ENCODE measurements at places on chromosomes 5 and 9.
A peak's percentile ranks its signal among the peaks of the same experiment; 100 is the strongest.

DNA sequence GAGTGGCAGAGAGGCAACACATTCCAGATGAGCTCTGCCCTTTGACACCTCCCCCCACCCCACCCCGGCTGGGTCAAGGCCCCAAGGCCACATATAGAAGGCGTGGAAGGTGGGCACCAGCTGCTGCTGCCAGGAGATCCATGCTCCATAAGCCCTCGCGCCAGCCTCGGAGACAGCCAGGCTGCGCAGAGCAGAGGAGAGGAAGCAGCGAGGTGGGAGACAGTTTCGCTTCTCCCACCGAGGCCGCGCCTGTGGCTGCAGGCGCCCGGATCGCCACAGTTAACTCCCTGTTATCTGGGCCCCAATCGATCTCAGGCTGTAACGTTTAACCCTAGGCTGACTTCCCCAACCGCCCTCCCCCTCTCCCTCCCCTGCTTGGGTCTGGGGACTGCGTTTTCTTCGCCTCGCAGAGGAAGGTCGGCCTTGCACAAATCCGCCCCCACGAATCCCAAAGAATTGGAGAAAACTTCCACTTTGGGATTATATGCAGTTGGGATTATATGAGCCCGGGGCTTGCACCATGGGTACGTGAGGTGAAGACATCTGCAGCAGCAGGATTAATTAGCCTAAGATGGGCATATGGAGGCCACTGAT is 1.1 kb upstream of the CXXC5 start:
- no peak for DNase-seq

- DNase-seq = peak; percentile 20
These were observed 1.5 kb downstream of the PIP5K1B start for GRCh38 chr9:68706363-68707201.

DNA sequence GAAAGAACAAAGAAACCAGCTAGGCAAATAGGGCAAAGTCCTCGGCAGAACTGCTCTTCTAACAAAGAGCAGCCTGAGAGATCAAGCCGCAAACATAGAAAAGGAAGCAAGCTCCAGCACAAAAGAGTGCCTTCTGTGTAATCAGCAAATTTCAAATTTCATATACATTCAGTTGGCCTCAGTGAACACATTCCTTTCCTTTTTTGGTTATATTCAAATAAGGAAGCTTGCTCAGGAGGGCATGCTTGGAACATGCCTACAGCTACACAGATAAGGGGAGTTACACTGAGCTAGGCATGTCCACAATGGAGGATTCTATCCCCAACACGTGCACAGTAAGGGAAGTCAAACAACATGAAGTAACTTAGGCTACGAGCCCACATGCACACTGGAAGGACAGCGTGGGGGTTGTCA is 23.4 kb downstream of the IL33 start:
- DNase-seq = no peak

- no peak for DNase-seq
These were observed 12.6 kb downstream of the HNRNPH1 start for GRCh38 chr5:179610903-179611265.

- no peak for DNase-seq
These were observed 244.7 kb downstream of the BNC2 start for GRCh38 chr9:16625811-16626210.

- no peak for DNase-seq
These were observed 19.0 kb downstream of the ATOX1 start for GRCh38 chr5:151739395-151739794.

- DNase-seq = no peak
These were observed 157.0 kb downstream of the GABBR2 start for GRCh38 chr9:98551511-98552286.

GRCh38 chr5:36881807-36882206 is 5.2 kb downstream of the NIPBL start:
- DNase-seq = no peak

- DNase-seq = no peak
These were observed 94.9 kb downstream of the PCDH1 start for GRCh38 chr5:141783005-141783946.

DNA sequence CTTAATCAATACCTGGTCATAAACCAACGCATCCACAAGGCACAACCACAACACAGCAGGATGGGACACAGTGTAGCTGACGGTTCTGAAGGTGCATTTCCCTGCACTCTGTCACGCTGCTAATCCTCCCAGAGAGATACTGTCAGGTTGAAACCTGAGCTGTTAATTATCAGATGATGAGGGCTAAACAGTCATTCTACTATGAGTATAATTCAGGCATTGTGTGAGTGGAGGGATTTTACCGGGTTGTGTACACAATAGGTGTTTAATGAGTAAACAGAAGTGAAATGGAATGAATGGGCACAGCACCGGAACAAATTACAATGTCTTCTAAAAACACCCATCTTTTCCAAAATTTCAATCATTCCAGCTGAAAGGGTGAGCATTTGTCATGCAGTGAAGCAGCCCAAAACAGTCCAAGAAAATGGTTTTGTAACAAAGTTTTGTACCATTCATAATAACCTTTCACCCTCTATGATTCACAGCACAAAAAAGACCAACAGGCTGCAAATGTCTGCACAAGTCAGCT is 71.5 kb downstream of the ABCA1 start:
- no peak for DNase-seq

GRCh38 chr5:118533156-118533555 is 455.2 kb downstream of the DTWD2 start:
- DNase-seq = no peak

DNA sequence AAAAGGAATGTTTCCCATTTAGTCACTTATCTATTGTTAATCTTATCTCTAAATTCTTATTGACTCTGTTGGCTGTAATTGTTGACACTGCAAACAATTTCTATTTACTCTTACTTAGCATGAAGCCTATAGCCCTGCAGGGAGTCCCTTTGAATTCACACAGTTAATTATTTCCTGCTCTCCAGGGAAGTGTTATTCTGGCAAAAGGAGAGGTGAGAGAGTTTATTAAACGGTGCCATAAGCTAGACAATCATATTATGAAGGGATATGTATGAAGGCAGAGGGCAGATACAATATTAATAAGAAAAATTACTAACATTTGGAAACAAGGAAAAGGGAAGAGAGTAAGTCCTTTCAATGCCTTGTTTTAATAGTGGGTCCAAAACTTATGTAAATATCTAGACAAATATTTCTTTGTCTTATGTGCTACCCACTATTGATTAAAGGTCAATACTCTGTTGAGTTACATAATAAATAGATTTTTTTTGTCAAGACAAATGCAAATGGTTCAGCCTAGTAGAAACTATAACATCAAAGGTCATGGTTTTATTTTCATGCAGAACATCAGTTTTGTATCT is 107.1 kb downstream of the CDH18 start:
- DNase-seq = no peak

DNA sequence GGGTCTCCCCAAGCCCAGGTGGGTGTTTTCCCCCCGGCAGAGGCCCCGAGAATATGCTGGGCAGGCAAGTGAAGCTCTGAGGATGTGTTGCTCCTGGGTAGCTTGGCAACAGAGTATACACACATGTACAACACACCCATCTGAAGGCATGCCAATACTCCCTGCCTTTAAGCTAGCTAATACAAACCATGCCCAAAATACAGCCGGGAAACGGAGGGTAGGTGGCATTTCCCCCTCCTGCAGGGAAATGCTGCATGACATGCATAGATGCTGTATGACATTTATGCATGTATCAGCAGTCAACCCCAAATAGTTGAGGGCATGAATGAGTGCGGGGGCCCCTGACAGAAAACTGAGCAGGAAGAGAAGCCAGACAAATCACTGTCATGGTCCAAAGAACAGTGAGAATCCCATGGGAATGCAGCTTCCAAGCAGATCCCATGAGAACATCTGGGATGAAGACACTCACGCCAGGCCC is 614.1 kb downstream of the EBF1 start:
- DNase-seq = no peak

GRCh38 chr5:160049099-160049498 is 40.2 kb downstream of the TTC1 start:
- DNase-seq = no peak

GRCh38 chr9:94729199-94729598 is 2.7 kb downstream of the AOPEP start:
- DNase-seq = no peak

Measured in memory B cell (primary cell).